ENCODE measurements at places on chromosomes 2 and 18.

GRCh38 chr2:195613922-195614321 lies 43.1 kb upstream of the SLC39A10 start:
- peak; percentile 15 for DNase-seq

- no peak for DNase-seq
Observed at GRCh38 chr2:13666582-13667414, 950.1 kb downstream of the TRIB2 start.

DNA sequence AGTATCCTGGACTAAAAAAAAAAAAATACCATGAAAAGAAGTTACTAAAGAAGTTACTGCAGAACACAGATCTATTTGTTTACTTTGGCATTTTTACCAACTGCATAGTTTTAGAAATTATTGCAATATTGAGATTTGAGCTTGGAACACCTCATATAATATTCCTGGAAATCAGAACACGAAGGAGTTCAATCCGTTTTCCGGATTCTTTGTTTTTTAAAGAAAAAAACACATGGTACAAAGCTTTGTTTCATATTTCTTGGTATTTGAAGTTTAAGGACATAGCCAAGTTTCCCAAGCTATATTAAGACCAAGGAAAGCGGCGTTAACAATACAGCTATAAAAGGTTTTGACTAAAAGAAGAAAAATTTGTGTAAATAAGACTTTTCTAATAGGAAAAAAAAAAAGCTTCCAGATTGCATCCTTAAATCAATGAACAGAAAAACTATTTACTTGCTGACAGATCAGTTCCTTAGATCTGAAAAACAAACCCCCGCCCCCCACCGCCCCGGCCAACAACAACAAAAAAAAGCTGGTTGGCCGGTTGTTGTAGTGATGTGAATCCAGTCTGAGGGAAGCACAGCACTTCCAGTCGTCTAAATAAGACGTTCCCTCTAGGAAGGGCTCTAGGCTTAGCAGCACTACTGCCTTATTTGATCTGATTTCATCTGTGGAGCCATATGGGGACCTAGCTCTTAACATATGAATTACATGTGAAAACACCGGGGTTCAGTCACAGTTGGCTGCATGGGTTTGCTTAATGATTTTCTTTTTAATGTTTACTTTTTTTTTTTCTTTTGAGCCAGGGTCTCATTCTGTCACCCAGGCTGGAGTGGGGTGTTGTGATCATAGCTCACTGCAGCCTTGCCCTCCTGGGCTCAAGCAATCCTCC lies 2.5 kb upstream of the RHOB start:
- DNase-seq, result no peak

DNA sequence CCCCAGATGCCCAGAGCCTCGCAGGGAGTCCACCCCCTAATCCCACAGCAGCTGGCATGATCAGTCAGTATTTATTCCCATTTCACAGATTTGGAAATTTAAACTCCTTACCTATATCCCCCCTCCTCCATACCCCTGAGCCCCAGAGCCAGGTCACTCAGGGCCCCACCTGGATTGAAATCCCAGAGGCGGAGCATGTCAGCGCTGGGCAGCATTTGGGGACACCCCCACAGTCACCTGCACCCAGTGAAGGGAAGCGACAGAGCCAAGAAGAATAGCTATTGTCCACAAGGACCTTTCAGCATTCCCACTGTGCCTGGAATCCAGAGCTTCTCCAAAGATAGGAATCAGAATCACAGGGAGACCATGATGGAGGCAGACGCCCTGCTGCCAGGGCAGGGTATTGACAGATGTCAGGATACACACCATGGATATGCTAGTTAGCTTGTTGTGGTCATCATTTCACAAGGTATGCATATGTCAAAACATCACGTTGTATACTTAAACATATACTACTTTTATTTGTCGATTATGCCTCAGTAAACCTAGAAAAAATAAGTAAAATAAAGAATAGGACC lies 968 bp upstream of the ASTL start:
- no peak for DNase-seq

GRCh38 chr18:26135548-26135947 lies 1.9 kb downstream of the PSMA8 start:
- no peak for DNase-seq

GRCh38 chr2:105338020-105338385 lies 663 bp downstream of the C2orf49 start:
- DNase-seq, result no peak

DNA sequence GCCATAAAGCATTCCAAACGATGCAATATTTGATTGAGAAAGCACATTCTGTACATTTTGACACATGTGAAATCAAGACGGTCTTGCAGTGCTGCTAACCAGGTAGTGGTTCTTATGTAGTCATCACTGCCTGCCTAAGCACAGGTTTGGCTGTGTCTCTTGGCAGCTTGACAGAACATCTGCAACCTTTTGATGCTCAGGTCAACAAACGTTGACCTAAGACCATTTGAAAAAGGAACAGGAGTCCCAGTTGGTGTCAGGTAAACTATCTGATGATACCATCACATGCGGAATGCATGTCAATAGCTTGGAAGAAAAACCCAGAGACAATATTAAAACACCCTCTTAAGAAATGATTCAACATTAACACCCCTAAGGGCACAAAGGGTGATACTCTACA lies 80.7 kb downstream of the L3MBTL4 start:
- DNase-seq, result no peak

DNA sequence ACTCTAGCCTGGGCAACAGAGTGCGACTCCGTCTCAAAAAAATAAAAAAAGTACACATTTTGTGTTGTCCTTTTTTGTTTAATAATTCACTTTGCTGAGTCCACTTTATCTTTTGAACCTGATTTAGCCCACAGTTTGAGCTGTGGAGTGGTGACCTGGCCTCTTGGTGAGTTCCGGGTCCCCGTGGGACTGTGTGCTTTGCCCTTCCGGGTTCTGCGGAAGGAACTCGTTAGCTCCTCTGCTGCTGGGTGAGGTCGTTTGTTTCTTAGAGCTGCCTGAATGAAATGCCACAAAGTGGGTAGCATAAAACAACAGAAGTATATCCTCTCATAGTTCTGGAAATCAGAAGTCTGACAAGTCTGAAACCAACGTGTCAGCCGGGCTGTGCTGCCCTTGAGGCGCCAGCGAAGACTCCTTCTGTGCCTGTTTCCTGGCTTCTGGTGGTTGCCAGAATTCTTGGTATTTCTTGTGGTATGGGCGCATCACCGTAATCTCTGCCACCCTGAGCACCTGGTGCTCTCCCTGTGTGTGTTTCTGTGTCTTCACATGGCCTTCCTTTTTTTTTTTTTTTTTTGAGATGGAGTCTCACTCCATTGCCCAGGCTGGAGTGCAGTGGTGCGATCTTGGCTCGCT lies 3.5 kb downstream of the EFHD1 start:
- no peak for DNase-seq

DNA sequence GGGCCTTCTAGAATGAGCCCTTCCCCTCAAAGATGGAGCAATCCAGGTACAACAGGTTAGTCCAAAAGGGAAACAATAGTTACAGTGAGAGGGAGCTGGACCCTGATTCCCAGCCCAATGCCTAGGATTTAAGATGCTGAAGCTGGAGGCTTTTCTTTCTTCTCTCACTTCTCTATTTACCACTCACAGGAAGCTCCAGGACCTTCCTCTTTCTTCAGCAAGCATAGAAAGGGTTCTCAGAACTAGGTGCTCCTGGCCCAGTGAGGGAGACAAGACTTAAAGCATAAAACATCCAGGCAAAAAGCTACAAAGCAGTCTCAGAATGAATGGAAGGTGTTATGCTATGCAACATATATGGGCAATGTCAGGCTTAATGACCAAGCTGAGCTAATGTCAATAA lies 279.0 kb downstream of the SRBD1 start:
- DNase-seq, result no peak

DNA sequence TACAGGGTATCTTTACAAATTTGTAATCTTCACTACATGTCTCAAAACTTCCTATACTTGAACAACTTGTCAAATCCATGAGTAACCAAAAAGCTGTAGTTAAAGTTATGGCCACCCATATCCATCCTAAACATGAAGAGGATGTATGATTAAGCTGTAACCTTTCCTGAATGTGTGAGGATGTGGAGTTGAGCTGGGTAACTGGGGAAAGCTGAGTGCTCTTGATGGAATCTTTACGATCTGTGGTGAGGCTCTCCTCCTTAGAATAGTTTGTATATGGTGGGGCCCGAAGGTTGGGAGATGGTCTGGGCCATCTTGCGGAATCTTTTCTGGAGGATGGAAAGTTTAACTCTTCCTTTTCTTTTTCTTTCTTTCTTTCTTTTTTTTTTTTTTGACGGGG lies 29.4 kb downstream of the DPP4 start:
- DNase-seq, result no peak

DNA sequence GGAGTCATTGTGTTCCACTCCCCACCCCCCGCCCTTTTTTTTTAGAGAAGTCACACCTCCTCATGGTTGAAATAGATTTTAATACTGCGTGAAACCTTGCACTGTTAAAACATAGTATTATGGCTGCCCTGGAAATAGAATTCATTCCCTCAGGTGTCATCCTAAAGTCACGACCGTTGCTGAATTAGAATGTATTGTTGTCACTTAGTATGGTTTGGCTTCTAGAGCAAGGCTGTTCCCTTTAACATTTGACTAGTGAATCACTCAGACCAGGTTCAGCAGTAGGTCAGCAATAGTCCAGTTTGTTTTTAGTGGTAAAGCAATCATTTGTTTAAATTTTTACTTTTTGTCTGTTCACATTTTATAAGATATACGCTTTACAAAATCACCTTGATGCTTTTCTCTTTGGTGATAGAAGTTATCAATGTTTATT lies 1.2 kb downstream of the BABAM2 start:
- no peak for DNase-seq

- DNase-seq, result no peak
Observed at GRCh38 chr2:203338322-203338721, 10.1 kb downstream of the ABI2 start.

- no peak for DNase-seq
Observed at GRCh38 chr2:157055660-157056199, 201.8 kb upstream of the GALNT5 start.

- no peak for DNase-seq
Observed at GRCh38 chr2:152120430-152120829, 21.6 kb upstream of the CACNB4 start.

- peak; percentile 15 for DNase-seq
Observed at GRCh38 chr18:7577706-7578105, 10.6 kb downstream of the PTPRM start.

DNA sequence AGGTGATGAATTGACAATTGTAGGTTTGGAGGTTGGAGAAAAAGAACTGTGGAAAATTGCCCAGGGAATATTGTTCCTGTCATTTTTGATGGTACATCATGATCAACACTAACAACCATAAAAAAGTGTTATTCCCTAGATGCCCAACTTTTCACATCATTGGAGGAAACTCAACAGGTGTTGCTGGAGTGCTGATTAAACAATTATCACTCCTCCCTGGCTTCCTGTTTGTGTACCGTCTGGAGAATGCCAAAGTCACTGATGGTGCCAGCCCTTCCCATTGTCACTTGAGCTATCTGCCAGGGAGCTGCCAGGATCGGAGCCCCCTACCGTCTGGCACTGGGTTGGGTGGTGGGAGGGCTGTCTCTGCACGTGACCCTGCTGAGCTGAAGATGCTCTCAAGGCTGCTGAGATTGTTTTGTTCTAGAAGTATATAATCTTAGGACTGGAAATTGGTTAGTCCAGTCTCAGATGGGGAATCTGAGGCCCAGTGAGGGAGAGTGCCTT lies 156.9 kb downstream of the PRKCE start:
- no peak for DNase-seq

GRCh38 chr2:205086662-205087061 lies 541.4 kb downstream of the PARD3B start:
- no peak for DNase-seq

- DNase-seq, result no peak
Observed at GRCh38 chr2:132951008-132951714, 281.2 kb upstream of the LYPD1 start.

- DNase-seq, result no peak
Observed at GRCh38 chr2:12177455-12178288, 431.2 kb downstream of the LPIN1 start.

DNA sequence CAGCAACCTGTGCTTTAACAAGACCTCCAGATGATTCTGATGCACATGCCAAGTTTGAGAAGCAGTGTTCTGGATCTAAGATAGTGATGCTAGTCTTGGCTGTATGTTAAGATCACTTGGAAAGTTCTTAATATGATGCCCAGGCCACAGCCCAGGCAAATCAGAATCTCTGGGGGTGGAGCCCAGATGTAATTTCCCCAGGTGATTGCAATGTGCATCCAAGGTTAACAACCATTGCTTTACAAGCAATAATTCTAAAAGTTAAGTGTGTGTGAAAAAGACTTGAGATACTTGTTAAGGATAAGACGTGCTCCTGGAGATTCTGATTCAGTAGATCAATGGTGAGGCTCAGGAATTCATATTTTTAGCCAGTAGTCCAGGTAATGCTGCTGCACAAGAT lies 44.3 kb upstream of the MYO1B start:
- no peak for DNase-seq

GRCh38 chr2:113875135-113875534 lies 14.8 kb upstream of the ACTR3 start:
- DNase-seq, result no peak

DNA sequence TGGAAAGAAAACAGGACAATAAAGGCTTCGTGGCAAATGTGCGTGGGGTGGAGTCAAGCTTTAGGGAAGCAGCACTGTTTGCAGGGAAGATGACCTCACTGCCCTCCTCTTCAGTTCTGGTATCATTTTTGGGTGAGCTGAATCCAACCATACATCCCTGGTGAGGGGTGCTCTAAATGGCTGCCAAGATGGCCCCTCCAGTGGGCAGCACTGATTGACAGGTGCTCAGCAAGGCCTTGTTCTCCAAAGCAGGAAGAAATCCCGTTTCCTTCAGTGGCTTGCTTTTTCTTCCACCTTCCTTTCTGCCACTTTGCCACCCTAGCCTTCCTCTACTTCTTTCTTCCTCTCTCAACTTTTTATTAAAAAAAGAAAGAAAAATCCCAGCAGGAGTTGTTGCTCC lies 132.8 kb upstream of the SP5 start:
- no peak for DNase-seq

DNA sequence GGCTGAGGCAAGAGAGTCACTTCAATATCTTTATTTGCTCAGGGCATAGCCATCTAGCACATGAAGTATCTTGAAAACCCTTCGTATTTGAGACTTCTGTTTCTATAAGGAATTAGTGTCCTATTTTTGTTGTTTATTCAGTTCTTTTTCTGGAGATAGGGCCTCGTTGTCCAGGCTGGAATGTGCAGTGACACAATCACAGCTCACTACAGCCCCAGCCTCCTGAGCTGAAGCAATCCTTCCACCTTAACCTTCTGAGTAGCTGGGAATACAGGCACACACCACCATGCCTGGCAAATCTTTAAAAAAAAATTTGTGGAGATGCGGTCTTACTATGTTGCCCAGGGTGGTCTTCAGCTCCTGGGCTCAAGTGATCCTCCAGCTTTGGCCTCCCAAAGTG lies 50.6 kb downstream of the PSMD14 start:
- DNase-seq, result no peak
